Endothelial cell (in vitro differentiated cells): ENCODE measurements at places on chromosomes 3 and 15.

DNA sequence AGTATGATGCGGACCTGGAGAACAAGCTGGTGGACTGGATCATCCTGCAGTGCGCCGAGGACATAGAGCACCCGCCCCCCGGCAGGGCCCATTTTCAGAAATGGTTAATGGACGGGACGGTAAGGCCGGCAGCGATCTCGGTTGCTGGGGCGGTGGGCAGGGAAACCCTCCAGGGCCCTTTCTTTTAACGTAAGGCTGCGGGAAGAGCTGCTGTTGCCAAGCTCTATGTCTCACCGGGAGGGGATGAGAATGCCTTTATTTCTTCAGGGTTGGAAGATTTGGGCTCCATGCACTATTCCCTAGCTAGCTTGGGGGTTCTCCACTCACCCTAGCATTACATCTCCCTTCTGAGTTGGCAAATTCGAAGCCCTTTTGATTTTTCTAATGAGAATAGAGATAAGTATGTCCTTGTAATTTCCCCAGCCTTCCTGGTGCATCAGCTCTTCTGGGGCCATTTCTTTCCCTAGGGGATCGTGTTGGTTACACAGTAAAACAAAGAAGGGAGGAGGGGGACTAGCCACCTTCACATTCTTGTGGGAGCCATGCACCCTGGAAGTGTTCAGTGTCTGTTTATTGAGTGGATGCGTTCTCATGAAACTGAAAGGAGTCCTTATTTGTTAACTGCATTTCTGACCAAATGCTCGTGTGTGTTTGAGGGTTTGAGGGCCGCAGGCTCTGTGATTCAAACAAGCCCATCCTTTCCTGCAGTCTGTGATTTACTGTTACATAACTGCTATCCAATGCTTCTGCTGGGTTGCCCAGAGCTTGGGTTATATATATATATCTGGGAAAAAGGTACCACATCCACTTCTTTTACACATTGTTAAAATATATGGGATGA, 982 bp downstream of the TAGLN3 start:
- peak overlapping the region; percentile 82 for H3K4me3 ChIP-seq
- DNase-seq = no peak
- no peak overlapping the region for H3K27ac ChIP-seq

DNA sequence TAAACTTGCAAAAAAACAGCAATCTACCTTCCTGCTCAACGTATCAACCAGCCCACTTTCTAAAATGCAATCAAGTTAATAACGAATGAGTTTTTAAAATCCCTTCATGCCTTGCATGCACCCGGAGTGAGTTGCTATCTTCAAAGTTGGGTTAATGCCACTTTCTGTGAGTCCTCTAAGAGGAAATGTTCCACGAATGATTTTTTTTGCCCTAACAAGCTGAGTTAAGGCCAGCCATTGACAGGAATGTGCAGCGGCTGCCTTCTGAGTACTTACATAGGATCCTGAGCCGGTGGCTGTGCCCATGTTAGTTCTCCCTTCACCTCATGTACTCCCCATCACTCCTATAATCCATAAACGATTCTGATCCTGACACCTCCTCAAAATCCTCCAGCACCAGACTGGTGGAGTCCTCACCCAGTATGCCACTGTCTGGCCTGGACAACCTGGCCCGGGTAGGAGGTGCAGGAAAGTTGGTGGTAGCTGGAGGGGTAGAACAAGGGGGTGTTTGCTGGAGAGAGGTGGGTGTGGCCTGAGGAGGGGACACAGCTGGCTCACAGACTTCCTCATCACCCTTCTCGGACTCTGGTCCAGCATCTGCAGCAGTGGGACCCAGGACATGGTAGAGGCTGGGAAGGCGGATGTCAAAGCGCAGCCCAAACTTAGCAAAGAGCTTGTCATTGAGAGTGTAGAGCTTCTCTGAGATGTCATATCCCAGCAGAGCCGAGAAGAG, 12.4 kb downstream of the POPDC2 start:
- peak overlapping the region; percentile 22 for H3K27ac ChIP-seq
- no peak overlapping the region for H3K4me3 ChIP-seq
- peaks cover 2% of the 10 kb centered on the region for H3K27me3 ChIP-seq

- no peak overlapping the region for H3K4me3 ChIP-seq
- DNase-seq = no peak
- peaks cover 48% of the 10 kb centered on the region for H3K36me3 ChIP-seq
- peaks cover 5% of the 10 kb centered on the region for H3K27me3 ChIP-seq
These were observed 20.0 kb upstream of the TMOD3 start for GRCh38 chr15:51809457-51809856.

- no peak for DNase-seq
- no peaks in the 10 kb centered on the region for H3K27me3 ChIP-seq
- H3K4me1 ChIP-seq = no peaks in the 10 kb centered on the region
- H3K36me3 ChIP-seq = peaks cover 44% of the 10 kb centered on the region
These were observed 301.7 kb upstream of the UMPS start for GRCh38 chr3:124428372-124429128.

DNA sequence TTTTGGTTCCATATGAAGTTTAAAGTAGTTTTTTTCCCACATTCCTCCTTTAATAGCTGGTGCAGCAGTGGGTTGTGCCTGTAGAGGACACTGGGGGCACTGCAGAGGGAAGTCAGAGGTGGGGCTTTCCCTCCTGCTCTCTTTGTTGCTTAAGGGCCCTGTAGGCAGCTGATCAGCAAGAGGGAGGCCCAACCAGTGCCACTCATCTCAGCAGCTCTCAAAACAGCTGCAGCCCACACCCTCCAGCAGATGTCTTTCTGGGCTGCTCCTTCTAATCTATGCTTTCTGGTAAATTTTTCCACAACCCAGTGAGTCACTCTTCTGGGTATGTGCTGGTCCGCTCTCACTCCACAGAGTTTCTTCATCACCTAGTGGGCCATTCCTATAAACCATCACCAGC, 263.8 kb downstream of the FEZF2 start:
- no peak overlapping the region for H3K27ac ChIP-seq
- H3K4me3 ChIP-seq = no peak overlapping the region
- DNase-seq = no peak
- H3K36me3 ChIP-seq = peaks cover 12% of the 10 kb centered on the region

GRCh38 chr3:133717424-133717823, 28.8 kb upstream of the TF start:
- no peak overlapping the region for H3K4me3 ChIP-seq
- H3K27ac ChIP-seq = no peak overlapping the region
- H3K4me1 ChIP-seq = no peaks in the 10 kb centered on the region
- DNase-seq = no peak
- no peaks in the 10 kb centered on the region for H3K27me3 ChIP-seq
- no peaks in the 10 kb centered on the region for H3K36me3 ChIP-seq

- no peak overlapping the region for H3K27ac ChIP-seq
- no peaks in the 10 kb centered on the region for H3K4me1 ChIP-seq
These were observed 129.8 kb downstream of the FGF12 start for GRCh38 chr3:192597506-192597905.
